ENCODE measurements at places on chromosomes 3 and 15.

DNA sequence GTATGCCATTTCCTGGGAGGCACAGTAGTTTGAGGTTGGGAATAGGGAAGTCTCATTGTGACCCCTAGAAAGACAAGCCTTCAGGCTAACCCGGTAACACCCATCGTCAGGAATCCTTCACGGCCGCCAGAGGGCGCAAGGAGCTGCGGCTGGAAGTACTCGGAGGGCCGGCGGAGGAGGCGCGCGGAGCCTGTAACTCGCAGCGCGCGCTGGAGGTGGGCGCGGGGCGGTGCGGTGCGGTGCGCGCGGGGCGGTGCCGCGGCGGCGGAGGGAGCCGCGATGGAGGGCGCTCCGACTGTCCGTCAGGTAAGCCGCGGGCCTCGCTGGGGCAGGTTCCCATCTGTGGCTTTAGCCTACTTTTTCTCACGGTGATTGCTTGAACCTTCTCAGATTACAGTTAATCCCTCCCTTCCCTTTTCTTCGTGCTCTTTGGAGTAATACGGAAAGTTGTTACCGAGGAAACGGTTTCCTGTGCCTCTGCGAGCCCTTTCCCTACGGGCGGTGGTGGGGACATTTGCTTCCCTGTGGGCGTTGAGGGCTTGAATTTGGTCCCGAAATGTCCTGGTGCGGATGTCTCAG lies at the start of gene GRAMD1C:
GRAMD1C (plus strand) TSS at position 158 of the 579 bp plus-strand sequence; CDS start at position 280, 122 bp downstream.
- DNase-seq: peak; percentile 85

- no peak for DNase-seq
Measured at GRCh38 chr3:29381595-29381994, 100.7 kb downstream of the RBMS3 start.

DNA sequence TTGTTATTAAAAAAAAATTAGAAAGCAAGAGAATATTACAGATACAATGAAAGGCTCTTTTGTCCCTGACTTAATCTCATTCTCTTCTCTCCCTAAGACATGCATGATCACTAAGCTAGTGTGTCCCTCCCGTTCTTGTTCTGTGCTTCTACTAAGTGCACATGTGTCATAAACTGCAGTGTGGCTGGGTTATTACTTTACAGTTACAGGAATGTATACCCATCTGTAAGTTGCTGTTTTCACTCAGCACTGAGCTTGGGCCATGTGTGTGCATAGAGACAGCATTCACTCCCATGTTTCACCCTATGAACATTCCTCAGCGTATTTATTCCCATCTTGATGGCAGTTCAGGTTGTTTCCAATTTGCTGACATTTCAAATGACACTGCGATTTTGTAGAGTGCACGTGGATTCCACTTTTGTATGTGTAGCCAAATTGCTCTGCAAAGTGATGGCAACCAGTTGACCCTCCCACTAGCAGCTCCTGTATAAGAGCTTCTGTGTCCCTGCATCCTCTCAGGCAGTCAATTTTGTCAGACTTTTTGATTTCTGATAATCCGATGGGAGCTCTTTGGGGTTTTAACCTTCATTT lies 145.8 kb upstream of the UBE2E1 start:
- no peak for DNase-seq

DNA sequence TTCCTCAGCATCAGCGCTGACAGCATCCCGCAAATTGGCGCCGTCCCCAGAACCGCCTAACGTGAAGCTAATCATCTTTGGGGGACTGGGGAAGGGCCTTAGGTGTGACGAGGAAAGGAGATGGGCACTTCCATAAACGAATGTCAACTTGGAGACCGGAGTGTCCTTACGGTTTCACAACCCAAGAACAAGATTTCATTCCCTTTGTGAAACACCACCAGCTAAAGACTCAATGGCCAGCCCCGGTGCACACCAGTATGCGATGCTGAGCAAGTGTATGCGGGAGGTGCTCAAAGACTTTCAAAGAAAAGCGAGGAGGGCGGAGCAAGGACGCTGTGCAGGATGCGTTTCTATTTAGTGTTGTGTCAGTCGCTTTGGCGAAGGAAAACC lies 759 bp upstream of the TTBK2 start:
- DNase-seq: peak; percentile 55

DNA sequence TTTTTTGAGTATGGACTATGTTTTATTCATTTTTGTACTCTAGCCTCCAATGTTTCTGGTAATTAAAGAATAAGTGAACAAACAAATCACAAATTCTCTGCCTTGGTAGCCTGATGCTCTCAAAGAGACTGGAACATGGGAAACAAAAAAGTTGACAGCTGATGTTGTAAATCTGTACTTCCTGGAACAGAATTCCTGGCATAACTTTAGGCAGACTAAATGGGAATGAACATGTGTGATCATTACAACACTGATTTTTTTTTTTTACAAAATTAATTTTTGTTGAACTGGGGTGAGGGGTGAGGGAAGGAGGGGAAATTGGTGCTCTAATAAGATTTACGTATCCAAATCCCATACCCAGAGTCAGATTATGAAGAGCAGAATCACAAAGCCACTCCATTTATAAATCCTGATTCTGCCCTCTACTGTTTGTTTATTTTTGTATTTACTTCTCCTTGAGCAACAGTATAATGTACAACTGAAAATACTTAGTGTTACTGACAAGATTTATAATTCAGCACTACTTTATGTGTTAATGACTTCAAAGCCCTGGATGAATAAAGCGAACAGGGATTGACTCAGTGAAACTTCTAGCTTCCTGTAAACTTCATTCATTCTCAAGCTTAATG lies 165.0 kb downstream of the FRMD5 start:
- DNase-seq: no peak

DNA sequence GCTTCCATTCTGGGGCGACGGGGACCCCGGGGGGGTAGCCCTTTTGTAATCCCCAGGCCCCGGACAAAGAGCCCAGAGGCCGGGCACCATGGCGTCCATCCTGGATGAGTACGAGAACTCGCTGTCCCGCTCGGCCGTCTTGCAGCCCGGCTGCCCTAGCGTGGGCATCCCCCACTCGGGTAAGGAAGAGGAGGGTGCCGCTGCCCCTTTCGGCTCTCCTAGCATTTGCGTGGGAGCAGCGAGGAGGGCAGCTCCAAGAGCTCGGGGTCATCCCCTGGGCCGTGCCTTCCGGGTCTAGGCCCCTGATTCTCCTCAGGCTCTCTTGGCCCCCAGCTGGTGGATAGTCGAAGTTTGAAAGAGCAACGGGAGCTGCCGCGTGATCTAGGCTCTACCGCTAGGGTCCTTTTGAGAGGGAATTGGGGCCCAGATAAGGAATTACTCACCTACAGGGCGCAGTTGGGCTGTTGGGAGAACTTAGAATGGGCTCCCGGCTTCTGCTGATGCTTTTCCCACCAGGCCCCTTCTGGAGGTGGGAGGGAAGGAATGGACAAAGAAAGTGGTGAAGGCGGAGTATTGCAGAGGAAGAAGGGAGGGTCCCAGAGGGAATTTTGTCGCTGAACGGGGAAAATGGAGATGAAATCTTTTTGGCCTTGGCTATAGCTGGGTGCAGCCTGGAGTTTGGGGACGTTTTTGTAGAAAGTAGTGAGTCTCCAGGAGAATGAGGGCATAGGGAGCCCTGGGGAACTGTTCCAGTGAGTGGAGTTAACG lies 615 bp downstream of the VPS18 start:
- peak; percentile 21 for DNase-seq

GRCh38 chr15:29418178-29418577 lies 148.6 kb upstream of the NSMCE3 start:
- DNase-seq: no peak

DNA sequence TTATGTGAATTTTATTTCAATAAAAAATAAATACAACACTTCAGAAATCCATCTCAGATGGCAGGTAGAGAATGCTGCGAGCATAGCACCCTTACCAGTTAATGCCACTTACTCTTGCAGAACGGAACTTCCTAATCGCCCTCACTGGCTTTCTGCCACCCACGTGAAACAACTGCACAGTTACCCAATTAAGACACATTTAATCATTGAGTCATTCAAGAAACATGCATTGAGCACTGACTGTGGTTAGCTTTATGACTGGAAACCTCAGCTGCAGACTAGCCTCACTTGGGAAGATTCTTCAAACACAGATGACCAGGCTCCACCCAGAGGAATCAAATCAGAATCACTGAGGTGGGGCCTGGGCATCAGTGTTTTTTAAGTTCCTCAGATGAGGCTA lies 5.6 kb upstream of the MFGE8 start:
- no peak for DNase-seq

GRCh38 chr3:41963823-41964222 lies 1.9 kb upstream of the ULK4 start:
- DNase-seq: no peak

DNA sequence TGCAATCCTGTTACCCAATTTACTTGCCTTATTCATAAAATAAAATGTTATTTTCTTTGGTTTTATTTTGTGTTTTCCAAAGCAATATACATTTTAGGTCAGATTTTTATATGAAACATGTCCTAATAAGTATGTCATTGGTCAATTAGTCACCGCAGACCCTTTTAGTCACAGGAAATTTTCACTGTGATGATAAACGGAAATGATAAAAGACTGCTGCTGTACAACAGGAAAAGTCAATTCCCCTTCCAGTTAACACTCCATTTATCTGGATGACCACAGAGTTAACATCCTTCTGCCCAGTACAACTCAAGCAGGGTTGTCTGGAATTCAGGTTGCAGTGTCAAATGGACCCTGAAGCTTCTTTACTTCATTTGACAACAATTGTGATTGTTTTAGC lies 175.2 kb downstream of the LSAMP start:
- DNase-seq: no peak

DNA sequence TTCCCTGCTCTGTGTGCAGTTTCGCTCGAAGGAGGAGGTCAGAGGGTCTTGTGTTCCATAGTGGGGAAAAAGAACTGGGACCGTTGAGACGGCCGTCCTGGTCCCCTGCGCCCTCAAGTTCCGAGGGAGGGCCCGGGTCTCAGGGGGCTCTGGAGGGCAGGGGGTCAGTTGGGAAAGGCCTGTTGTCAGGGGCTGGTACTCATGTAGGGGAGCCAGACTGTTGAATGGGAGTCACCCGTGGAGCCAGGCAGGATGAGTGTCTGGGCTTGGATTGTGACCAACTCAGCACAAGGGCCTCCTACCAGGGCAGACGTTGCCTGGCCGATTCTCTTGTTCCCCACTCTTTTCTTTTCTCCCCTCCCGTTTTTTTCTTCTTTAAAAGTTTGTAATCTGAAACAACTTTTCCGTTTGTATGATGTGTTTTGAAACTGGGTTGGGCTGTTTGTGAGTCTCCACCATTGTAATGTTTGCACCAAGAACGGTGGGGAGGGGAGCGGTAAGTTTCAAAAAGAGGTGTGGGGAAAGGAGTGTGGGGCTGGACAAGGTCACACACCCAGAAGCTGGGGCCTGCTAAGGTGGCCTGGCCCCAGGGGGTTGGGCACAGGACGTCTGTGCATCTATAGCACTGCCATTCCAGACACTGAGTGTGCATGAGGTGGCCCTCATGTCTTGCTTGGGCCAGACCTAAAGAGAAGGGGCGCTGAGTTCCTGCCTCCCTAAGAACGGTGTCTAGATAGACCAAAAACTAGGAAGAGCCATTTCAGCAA lies 1.1 kb downstream of the CMTM7 start:
- DNase-seq: no peak

- DNase-seq: no peak
Measured at GRCh38 chr3:174532776-174533175, 326.4 kb upstream of the NAALADL2 start.

GRCh38 chr15:71804695-71805470 lies 5.5 kb upstream of the NR2E3 start:
- no peak for DNase-seq

- no peak for DNase-seq
Measured at GRCh38 chr3:195752546-195753331, 32.0 kb downstream of the MUC20 start.

GRCh38 chr3:19173945-19174344 lies 25.6 kb downstream of the KCNH8 start:
- DNase-seq: no peak

DNA sequence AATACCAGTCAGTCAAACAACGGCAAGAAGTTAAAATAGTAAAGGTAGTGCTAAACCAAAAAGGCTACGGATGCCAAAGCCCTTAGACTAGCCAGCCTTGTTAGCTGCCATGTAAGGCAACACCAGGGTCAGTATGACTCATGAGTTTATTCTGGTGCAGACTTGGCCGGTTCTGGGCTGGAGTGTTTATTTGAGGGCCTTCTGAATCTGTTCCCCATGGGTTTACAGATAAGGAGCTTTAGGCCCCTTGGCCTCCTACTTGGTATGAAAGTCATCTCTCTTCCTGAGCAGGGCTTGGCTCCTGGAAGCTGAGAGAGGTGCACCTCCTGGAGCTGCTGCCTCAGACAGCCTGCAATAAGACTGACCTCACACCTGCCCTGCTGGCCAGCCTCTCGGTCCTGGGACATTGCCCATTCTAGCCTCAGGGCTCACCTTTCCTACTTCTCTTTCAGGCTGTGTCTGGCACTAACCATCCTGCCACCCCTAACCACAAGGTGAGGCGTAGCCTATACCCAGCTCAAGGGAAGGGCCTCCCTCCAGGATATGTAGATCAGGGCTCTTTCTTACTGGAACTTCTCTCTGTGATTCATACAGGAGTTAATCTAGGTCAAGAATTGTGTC lies 10.4 kb upstream of the RTP1 start:
- no peak for DNase-seq

DNA sequence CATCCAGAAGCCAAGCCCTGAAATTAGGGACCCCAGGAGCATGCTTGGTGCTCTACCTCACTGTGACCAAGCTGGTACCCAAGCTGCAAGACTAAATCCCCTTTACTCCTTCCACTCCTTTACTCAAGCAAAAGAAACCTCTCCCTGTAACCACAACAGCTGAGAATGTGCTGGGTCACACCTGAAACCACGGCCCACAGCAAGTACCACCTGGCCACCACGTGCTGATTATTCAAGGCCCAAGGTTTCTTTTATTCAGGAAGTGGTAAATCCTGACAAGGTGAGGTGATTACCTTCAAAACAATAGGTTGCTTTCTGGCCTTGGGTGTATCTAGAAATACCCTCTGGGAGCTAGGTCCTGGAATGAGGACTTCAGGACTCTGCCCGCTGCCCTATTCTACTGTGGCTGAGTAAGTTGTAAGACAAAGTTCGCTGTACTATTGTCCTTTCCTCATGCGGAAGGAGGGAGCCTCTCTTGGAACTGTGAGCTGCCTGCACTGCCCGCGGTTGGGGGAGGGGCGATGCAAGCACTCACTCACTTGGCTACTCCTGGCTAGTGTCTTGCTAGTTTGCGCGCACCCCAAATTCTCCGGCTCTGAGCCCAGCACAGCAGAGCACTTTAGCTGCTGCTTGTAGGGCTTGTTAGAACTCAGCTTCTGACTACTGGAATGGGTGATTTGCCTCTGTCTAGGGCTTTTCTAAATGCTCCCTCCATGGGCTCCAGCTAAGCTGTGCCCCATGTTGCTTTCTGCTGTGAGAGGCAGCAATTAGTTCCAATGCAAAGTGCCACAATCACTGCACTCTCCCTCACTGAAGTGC lies 487.1 kb upstream of the CNTN3 start:
- no peak for DNase-seq

- no peak for DNase-seq
Measured at GRCh38 chr15:101138913-101139880, 112.7 kb downstream of the CHSY1 start.

- DNase-seq: no peak
Measured at GRCh38 chr15:62636823-62637573, 405.5 kb upstream of the TPM1 start.

- DNase-seq: no peak
Measured at GRCh38 chr15:37756407-37756806, 178.0 kb upstream of the TMCO5A start.

- DNase-seq: no peak
Measured at GRCh38 chr3:23981136-23981535, 36.0 kb downstream of the NR1D2 start.
